CD8-positive, alpha-beta memory T cell (primary cell): ENCODE measurements at places on chromosomes 6 and 20. TPM values are rescaled to one million over a fixed set of nuclear protein-coding genes. Genes with fewer than 3 reads are reported as not detected.

GRCh38 chr6:33208091-33208967, at the start of gene RING1:
RING1 (plus strand) TSS chr6:33208500; CDS start chr6:33208823, 323 bp downstream.
- DNase-seq, result peak; percentile 87

DNA sequence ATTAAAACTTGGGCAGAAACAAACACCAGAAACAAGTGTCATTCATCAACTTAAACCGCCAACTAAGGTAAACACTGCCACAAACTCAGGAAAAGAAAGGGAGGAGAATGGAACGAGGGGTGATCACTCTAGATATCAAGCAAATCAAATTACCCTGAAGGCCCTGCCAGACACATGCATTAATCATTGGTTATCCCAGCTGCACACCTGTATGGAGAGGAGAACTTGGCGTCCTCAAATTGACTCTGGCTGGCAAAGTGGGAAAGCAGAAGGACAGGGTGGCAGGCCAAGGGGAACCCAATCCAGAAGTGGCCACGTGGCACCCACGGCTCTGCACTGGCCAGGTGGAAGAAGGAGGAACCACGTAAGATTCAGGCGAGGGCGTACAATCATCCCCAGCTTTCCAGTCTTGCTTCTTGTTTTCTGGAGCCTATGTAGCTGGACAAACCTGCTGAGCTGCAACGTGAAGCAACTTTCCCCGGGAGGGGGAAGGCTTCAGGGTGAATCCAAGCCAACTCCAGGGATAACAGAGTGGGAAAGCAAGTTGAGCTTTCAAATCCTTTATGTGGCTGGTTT, 156.2 kb upstream of the JARID2 start:
- no peak for DNase-seq

DNA sequence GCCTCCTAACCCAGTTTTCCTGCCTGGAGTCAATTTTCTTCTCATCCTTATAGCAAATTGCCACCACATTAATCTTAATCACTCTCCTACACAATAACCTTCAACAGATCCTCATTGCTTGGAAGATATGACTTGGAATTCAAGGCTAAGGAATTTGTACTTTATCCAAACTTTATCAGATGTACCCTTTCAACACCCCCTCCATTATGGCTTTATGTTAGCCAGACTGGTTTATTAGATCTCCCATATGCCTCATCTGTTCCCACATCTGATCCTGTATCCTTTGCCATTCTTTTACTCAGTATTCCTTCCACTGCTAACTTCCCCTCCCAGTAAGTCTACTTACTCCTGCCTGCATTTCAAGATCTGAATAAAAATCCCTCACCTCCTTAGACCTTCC, 4.0 kb upstream of the FRK start:
- no peak for DNase-seq

- no peak for DNase-seq
Measured at GRCh38 chr6:28542440-28543296, 17.0 kb downstream of the GPX5 start.

DNA sequence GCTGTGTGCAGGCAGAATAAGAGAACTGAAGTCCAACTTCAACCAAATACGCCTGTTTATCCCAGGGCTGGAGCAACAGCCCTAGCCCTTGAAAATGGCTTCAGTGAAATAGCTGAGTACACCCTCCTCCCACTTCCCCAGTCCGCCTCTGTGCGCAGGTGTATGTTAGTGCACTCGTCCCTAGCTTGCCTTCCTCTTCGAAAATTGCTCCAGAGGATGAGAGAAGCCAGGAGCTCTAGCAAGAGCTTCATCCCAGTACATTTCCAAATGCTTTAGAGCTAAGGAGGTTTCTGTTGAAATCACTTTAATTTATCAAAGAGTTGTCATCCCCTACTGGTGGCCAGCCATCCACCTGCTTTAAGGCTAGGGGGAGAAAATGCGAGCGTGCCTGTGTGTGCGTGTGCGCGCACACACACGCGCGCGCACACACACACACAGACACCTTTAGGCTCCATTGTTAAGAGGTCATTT, 5.4 kb upstream of the POU3F2 start:
- DNase-seq, result no peak

- no peak for DNase-seq
Measured at GRCh38 chr6:27940766-27941165, 16.3 kb upstream of the OR2B6 start.

- DNase-seq, result no peak
Measured at GRCh38 chr6:144952456-144953240, 667.5 kb downstream of the UTRN start.

- no peak for DNase-seq
Measured at GRCh38 chr6:24205020-24205492, 79.0 kb downstream of the NRSN1 start.

GRCh38 chr6:55474382-55474781, 104.6 kb downstream of the HMGCLL1 start:
- DNase-seq, result no peak

DNA sequence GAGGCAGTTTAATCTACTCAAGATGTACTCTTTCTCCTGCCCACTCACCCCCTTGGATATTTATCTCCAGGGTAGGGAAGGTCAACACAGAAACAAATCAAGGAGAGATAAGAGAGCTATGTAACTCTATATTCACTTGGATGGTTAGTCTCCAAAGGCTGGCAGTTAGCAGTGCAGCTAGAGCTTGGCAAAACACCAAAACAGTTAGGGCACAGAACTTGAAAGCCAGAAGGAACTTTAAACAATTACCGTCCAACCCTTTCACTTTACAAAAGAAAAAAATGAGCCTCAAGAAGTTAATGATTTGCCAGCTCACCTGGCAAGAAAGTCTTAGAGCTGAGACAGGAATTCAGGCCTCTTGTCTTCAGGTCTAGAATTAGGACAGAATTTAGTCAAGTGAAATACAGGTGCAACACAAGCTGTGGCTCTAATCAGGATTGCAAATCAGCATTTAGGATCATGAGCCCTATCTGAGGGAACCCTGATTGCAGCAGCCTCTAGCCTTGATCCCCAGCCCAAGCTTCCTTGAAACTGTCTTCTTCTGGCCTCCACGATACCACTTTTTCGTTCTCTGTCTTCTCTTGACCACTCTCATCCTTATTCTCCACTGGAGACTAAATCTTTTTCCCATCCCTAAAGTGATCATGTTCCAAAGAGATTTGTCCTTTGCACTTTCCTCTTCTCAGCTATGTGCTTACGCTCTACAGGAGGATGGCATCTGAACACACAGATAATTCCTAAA, 14.9 kb downstream of the NEDD9 start:
- DNase-seq, result no peak

DNA sequence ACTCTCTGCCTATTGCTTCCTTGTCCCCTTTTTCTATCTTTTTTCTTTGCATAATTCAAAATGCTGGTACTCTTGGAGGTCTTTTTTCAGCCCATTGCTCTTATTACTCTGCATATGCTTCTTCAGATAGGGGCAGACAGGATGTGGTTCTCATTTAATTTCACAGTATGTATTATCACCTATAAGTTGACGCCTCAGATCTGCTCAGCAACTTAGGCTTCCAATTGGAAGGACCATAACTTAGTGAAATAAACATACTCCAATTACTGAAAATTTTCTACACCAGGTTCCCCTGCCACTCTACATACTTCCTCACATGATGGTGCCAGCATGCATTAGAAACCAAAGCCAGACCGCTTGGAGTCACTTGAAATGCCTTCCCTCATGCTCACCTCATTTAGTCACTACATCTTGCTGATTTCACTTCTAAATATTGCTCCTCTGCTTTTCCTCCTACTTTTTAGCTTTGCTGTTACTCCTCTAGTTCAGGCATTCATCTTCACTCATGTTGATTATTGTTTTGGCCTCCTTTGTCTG, 34.5 kb upstream of the AHI1 start:
- DNase-seq, result no peak

RBM12 gene
- 110 TPM for total RNA-seq

HLA-DPA1 gene
- total RNA-seq, result 71.7 TPM

POM121L2 gene
- not detected for total RNA-seq

PAX1 gene
- not detected for total RNA-seq
